ENCODE measurements at places on chromosomes 3 and 15.

GRCh38 chr15:91099616-91099994 is 452 bp upstream of the SV2B start:
- DNase-seq, result peak; percentile 18

DNA sequence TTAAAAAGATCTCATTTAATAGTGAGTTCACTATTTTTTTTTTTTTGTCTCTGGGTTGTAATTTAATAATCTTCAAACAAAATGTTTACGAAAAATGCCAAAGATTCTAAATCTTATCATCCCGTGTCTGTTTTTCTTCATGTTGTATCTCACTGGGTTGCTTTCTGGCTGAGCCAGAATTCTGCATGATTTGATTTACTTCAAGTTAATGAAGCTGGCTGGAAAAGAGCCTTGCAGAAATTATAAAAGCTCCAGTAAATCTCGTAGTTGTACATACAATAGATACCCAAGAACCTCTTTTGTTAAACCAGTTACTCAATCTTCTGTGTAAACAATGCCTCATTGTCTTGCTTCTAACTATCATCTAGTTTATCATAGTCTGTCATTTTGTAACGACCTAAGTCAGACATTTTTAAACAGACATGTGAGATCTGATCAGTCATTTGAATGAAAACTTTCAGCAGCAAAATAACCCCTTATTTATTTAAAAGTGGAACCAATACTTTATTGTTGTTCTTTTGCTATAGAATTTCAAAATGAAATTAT is 249.0 kb downstream of the MCTP2 start:
- no peak for DNase-seq

- DNase-seq, result no peak
These were observed 615.4 kb upstream of the GBE1 start for GRCh38 chr3:82376883-82377282.

GRCh38 chr3:191740712-191741111 is 279.7 kb downstream of the PYDC2 start:
- DNase-seq, result no peak

- no peak for DNase-seq
These were observed 355.3 kb upstream of the NR2F2 start for GRCh38 chr15:95975212-95975611.

GRCh38 chr15:66753687-66754377 is 51.8 kb downstream of the SMAD6 start:
- no peak for DNase-seq

GRCh38 chr3:83948771-83949170 is 1010.0 kb upstream of the CADM2 start:
- DNase-seq, result no peak

GRCh38 chr15:59818336-59818735 is 129.2 kb upstream of the BNIP2 start:
- no peak for DNase-seq

DNA sequence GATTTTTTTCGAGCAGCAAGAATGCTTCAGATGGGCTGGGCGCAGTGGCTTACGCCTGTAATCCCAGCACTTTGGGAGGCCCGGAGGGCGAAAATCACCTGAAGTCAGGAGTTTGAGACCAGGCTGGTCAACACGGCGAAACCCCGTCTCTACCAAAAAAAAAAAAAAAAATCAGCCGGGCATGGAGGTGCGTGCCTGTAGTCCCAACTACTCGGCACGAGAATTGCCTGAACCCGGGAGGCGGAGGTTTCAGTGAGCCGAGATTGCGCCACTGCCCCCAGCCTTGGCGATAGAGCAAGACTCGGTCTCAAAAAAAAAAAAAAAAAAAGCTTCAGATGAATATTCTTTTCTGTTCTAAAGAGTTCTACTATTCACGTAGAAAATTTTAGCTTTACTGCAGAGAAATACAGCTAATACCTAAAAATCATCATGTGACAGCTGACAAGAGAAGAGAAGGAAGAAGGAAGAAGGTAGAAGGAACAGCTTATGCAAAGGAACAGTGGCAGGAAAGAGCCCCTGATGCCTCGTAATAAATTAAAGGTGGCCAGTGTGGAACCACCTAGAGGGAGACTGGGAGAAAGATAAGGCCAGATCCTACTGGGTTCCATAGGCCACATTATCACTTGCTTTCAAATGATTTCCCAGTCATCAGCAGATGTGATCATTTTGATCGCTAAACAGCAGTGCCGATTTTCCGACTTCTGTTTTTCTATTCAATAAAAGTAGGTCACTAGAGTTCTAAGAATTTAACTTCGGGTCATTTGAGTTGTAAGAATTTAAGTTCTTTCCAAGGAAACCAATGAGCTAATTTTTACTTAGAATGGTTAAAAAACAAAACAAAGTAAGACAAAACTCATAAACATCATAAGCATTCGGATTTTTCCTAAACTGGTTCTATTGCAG is 1.5 kb downstream of the CMTM6 start:
- no peak for DNase-seq

DNA sequence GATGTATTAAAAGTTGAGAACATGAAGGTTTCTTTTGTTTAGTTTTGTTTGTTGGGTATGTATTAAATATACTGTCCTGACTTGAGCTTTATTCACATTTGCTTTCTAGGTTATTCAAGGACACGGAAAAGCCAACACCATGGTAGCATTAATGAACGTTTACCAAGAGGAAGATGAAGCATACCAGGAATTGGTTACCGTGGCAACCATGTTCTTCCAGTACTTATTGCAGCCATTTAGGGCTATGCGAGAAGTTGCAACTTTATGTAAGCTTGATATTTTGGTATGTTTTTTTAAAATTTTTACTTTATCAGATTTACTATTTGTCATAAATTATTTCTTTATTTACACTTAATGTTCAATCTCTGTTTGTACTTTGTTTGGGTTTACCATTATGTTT is 3.6 kb downstream of the WHAMM start:
- peak; percentile 25 for DNase-seq
